T-helper 22 cell (primary cell): ENCODE measurements at places on chromosomes 1 and 21.

DNA sequence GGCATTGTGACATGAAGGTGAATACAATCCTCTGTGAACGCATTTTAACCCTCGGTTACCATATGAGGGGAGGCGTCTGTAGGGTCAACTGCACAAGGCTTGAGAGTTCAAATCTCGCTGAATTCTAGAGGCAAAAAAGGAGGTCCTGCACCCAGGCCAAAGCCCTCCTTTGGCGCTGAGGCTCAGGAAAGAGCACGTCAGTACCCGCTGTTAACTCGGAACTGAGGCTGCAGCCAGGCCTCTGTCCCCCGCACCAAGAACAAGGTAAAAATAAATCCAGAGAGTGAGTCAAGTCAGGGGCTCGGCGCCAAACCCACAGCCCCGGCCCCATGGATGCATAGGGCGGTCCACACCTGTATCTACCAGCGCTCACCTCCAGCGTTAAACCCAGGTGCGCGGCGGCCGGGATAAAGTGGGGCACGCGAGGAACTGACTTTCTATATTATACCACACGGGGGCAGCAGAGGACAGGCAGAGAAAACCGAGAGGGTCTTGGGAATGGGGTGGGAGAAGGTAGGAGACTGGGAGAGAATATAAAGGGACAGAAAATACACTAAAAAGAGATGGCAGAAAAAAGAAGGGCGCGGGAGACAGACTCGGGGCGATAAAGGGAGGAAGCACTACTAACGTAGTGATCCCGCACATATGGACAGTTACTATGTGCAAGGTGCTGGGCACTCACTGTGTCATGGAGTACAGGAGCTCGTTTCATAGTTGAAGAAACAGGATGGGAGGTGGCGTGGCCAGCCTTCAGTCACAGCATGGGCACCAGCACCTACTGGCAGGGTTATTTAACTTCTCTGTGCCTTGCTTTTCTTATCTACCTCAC is 54.9 kb downstream of the DMRTA2 start:
- no peak for DNase-seq

DNA sequence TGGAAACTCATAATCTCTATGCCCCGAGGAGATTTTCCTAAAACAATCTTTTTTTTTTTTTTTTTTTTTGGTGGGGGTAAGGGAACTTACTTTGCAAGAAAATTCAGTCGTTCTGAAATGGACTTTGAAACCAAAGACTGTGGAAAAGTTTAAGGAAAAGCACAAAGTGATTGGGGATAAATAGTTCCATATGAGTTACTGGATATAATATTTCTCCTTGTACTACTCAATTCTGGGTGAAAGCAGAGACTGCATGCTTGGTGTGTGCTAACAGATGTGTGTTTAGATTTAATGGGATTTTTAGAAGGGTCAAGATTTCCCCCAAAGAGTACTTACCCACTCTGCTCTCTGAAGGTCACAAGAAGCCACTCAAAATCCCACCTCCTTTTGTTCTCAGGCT is 204.9 kb upstream of the USP24 start:
- DNase-seq, result no peak

GRCh38 chr1:27755286-27755685 is 17.7 kb upstream of the STX12 start:
- no peak for DNase-seq

DNA sequence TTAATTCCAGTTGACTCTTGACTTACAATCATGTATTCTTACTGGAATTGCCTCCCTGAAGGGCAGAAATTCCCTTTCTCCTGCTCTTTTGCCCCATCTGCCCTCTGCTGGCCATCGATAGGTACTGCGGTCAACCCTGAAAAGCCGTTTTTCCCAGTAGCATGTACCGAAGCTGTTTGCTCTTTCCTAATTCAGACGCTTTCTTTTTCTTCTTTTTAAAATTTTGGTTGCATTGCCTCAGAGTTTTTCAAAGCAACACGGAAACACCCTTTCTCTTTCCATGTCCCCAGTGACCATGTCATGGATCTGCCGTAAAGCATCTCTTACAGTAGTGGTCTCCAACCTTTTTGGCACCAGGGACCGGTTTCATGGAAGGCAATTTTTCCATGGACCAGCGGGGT is 164.2 kb upstream of the C1orf21 start:
- DNase-seq, result no peak

DNA sequence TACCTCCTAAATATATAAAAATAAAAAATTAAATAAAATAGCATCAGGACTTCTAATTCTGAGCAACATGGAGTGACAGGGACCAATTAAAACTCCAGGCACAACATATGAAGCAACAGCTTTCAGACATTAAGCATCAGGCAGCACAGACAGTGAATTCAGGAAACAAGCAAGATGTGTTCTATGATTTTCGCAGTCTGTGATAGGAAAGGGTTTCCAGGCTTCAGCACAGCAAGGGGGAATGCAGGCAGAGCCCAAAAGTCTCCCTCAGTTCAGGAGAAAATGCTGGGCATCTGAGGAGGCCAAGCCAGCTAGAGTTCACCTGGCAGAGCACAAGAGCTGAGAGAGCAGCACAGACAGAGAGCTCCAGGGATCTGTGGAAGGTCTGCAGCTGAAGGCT is 22.2 kb upstream of the CTTNBP2NL start:
- no peak for DNase-seq

GRCh38 chr1:93672069-93672468 is 9.6 kb downstream of the BCAR3 start:
- no peak for DNase-seq

DNA sequence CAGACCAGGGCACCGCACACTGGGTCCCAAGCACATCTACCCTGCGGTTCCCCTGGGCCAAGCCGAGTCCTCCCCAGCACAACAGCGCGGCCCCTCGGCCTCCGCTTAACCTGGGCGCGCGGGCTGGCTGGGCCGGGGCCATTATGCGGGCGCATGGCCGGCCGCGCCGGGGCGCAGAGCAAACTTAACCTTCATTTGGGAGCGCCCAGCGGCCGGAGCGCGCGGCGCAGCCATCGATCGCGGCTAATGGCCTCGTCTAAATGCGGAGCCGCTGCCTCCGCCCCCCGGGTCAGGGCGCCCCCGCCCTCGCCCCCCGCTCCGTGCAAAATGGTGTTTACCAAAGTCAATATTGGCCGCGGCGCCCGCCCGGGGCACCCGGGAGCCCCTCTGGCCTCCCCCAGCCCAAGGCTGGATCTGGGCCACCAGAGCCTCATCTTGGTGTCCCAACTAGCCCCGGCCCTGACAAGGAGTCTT is 272.1 kb downstream of the TRABD2B start:
- DNase-seq, result no peak

DNA sequence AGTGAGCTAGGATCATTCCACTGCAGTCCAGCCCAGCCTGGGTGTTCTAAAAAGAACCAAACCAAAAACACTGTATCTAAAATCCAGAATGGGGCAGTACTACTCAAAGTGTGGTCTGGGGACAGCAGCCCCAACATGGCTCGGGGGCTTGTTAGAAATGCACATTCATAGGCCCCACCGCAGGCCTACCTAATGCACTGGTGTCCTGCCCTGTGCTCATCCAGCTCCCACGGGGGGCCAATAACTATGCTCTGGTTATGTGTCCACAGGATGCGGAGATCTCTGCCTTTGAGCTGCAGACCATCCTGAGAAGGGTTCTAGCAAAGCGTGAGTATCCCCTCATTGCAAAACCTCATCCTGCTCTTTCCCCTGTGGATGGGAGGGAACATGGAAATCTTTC is 51.5 kb downstream of the CAPN2 start:
- DNase-seq, result no peak

DNA sequence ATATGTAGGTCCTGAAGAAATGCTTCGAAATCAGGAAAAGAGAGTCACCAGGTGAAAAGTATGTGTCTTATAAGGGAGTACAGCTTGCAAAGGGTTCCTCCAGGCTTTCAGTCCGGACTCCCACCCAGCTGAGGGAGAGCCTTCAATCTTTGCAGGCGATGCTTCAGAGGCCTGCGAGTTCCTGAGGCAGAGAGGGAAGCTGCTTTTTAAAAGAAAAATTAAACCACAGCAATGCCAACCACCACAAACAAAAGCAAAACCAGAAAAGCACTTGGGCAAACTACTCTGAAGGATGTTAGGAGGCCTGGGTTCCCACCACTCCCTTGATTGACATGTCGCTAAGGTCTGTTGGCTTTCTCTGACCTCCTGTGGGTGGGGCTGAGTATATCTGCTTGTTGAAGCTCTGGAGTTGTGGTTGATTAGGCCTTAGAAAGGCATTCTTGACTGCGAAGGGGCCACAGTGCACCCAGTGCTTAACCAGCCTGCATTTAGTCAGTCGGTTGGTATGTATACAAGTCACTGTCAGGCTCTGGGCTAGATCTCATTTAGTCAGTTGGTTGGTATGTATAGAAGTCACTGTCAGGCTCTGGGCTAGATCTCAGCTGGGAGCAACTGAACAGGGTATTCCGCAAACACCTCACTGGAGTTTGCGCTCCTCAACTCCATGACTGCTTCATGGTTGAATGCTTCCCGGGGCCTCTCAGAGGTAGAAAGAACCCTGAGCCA is 1.2 kb downstream of the NIPAL3 start:
- peak; percentile 39 for DNase-seq

GRCh38 chr1:80915491-80915890 is 885.2 kb upstream of the ADGRL2 start:
- no peak for DNase-seq

GRCh38 chr1:214857716-214858115 is 224.8 kb upstream of the KCNK2 start:
- no peak for DNase-seq

- no peak for DNase-seq
These were observed 27.7 kb upstream of the IL19 start for GRCh38 chr1:206742719-206743383.

- no peak for DNase-seq
These were observed 16.7 kb upstream of the KCNJ15 start for GRCh38 chr21:38240129-38240528.
